ENCODE measurements at places on chromosomes 12 and 14.

GRCh38 chr14:55762595-55763232 is 182.7 kb downstream of the KTN1 start:
- no peak for DNase-seq

DNA sequence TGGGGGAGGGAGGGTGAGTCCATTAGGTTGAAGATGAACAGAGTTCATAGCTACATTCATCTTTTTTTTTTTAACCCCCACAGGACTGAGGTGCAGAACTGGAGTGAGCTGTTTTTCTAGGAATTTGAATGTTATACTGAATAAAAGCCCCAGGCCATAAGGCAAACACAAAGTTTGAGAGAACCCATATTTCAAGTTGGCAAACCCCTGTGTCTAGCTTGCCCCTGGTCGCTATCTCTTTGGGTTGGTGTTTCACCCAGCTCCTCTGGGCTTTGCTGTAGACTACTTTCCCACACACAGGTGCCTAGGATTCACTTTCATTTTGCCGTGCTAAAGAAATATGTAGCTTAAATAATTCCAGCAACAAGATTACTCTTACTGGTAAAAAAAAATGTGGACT is 5.2 kb upstream of the LMO3 start:
- DNase-seq: peak; percentile 67

DNA sequence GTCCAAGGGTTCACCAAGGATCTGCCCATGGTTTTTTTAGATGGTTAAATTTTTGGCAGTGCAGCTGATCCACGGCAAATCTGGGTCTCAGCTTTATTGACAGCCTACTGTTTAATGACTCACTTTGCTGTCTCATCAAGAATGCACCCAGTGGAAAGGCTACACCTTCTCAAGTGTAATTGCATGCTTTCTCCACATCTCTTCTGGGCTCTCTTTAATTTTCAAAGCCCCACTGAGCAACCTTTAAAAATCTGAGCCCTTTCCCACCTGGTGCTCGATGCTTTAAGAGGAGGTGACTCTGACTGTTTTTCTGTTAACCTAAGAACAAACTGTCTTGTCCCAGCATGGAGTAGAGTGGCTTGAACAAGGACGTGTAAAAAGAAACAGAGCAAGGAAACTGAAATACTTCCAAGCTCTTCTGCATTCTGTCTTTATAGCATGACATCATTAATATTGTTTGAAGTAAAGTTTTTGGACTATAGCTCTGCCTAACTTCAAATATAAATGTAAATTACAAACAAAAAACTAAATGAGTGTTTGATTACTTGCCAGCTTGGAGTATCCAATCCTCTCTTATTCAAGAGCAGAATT is 214.2 kb upstream of the KRR1 start:
- DNase-seq: peak; percentile 46

DNA sequence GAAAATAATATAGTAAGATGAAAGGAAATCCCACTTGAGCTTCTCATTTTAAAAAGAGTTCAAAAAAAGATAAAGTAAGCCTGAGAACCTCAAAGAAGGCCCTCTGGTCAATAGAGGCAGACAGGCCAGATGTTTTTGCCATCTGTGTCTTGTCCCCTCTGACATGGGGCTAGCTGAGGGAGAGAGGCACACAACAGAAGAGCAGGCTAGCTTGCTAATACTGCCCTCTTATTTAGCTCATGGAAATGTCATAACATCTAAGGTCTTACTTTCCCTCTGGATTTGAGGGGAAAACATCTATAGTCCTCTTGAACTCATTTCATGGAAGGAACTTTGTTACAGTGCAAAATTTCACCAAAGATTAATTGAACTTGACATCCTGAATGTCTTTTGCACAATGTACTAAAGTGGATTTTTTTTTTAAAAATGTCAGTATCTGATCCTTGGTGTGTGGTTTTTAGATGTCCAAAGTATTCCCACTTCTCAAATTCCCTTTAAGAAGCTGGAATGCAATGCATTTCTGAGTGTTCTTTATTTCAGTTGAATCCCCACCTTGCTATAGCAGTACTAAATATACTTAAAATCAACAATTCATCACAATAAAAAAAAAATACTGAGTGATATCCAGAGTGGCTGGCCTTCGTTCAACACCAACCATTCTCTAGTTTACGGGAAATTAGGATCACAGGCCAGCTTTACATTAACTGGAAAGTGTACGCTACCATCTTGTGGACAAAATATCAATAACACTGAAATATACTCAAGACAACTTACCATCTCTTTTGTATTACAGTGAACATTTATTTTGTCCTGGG is 176.7 kb downstream of the PAH start:
- no peak for DNase-seq

- no peak for DNase-seq
Measured at GRCh38 chr12:53558631-53559030, 51.3 kb upstream of the NPFF start.

GRCh38 chr14:31287294-31287972 is 79.8 kb upstream of the HECTD1 start:
- no peak for DNase-seq

DNA sequence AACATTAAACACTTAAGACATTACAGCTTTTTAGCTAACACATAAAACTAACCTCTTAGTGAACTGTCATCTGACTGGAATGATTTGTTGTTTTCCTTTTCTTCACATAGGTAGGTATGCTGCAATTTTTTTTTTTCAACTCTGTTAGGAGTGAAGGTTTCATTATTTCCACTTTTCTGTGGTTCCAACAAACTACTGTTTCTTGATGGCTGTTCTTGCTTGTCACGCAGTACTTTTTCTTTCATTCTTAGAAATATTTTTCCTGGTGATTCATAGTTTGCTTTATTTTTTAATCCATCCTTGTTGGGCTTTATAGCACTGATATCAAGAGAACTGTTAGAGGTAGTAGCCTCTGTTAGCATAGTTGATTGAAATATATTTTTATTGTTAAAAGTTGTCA is 6.3 kb downstream of the MIS18BP1 start:
- no peak for DNase-seq

- DNase-seq: peak; percentile 33
Measured at GRCh38 chr12:57237932-57238853, 8.7 kb downstream of the SHMT2 start.

DNA sequence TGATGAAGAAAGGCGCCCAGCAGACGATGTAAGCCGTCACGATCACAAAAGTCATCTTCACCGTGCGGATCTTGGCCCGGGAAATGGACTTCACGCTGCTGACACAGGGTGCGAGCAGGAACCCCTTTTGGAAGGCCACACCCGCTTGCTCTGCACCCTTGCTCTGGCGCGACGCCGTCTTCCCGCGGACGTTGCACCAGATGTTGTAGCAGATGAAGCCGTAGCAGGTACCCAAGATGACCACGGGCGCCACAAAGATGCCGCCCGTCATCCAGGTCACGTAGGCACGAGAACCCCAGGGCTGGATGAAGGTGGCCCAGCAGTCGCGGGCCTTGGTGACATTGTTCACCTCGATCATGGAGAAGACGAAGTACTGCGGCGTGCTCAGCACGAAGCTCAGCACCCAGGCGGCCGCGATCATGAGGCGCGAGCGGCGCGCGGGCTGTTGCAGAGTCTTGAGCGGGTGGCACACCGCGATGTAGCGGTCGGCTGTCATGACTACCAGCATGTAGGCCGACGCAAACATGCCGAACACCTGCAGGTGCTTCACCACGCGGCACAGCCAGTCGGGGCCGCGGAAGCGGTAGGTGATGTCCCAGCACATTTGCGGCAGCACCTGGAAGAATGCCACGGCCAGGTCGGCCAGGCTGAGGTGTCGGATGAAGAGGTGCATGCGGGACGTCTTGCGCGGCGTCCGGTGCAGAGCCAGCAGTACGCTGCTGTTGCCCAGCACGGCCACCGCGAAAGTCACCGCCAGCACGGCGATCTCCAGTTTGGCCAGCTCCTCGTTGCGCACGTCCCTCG is 890 bp downstream of the AVPR1A start:
- DNase-seq: peak; percentile 36

- DNase-seq: no peak
Measured at GRCh38 chr12:127459166-127459565, 807.8 kb upstream of the TMEM132C start.

- no peak for DNase-seq
Measured at GRCh38 chr14:65864984-65865383, 452.5 kb downstream of the FUT8 start.

DNA sequence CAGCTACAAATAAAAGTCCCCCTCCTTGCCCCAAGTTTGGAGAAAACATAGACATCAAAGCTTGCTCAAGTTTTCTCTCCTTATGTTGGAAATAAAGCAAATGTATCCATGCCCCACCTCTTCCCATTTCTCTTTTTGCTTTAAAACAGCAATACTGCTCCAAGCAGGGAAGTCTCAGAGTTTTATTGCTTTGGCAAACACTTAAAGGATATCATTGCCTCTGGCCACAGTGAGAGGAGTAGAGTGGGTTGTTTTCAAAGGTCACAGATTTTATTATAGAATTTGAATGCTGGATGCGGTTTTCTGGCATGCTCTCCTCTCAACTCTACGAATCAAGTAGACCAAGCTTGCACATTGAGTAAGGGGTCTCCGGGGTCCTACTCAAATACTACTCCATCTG is 149.7 kb downstream of the TTC7B start:
- no peak for DNase-seq

DNA sequence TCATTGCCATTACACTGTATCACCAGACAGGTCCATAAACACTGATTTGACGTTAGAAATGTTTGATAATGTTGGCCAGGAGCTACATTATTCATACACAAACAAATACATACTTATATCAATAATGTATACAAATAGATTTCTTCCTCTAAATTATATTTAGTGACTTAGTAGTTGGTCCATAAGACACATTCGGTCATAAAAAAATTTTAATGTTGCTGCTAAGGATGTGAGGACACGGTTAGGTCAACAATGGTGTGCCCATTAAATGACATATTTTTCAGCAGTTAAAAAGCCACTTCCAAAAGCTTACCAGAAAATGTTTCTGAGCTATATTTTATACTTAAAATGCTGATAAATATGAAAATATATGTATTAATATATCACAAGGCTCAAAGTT is 1148.7 kb upstream of the TMEM132C start:
- DNase-seq: no peak

GRCh38 chr14:94880876-94881275 is 111.0 kb upstream of the GSC start:
- DNase-seq: no peak

DNA sequence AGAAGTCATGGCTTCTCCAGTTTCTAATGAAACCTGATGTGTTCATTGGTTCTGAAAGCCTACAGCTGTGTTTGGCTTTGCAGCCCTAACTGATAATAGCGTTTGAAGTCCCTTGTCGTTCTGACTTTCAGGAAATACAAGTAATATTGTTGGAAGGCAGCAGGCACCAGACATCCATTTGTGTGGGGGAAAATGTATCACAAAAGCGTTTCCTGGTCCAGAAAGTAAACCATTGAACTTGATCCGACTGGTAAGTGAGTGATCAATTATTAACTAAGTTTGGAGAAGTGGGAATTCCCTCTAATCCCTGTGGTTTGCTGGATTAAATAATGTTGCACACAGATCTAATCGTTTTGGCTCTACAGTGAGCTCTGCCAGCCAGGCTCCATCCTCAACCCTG is 77.3 kb upstream of the LTA4H start:
- DNase-seq: no peak

DNA sequence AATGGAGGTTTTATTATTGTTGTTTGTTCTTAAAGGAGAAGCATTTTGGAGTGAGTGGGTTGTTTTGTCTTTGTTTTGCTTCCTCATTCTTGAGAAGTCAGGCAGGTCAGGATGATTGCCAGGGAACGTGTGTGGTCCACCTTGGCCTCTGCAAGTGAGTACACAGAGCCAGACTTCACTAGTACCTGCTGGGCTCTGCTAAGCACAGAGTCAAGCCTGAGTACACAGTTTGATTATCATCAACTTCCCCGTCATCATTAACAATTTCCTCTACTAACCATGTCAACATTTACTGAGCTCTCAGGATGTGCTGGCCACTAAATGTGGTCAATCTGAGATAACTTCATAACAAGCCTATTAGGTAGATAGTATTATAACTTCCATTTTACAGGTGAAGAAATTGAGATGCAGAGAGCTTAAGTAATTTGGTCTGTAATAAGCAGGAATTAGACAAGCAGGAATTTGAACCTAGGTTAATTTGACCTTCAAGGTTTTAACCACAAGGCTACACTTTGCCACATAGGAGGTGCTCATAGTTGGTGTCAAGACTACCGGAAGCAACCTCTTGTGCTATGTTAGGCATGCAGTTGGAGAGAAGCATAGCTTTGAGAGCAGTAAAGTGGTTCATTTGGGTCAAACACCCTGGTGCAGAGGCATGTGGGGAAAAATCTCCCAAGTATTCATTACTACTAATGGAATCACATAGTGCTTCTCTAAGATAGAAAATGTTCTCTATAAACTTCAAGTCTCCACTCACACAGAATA is 178.3 kb downstream of the NUAK1 start:
- DNase-seq: no peak

DNA sequence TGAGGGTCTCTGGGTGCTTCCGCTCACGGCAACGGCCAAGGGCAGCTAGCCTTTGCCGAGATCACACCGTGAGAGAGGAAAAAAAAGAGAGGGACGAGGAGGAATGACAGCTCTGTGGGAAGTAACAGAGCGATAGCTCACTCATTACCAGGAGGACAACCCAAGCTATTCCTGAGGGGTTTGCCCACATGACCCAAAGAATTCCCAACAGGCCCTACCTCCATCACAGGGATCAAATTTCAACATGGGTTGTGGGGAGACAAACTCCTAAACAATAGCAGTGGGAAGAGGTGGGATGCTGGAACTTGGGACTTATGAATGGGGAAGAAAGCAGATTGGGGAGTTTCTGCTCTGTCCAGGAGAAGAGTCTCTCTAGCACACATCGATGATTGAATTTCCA is 180.6 kb downstream of the LRRK2 start:
- DNase-seq: no peak

GRCh38 chr12:71349950-71350349 is 89.6 kb upstream of the LGR5 start:
- DNase-seq: no peak
